M059J (cell line): ENCODE measurements at places on chromosomes 2 and 18.

DNA sequence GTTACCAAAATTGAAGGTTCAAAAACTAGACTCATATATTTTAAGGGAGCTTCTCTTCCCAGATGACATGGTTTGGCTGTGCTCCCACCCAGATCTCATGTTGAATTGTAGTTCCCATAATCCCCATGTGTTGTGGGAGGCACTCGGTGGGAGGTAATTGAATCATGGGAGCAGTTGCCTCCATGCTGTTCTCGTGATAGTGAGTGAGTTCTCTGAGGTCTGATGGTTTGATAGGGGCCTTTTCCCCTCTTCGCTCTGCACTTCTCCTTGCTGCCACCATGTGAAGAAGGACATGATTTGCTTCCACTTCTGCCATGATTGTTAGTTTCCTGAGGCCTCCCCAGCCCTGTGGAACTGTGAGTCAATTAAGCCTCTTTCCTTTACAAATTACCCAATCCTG lies 140.1 kb downstream of the MAIP1 start:
- no peak for DNase-seq

DNA sequence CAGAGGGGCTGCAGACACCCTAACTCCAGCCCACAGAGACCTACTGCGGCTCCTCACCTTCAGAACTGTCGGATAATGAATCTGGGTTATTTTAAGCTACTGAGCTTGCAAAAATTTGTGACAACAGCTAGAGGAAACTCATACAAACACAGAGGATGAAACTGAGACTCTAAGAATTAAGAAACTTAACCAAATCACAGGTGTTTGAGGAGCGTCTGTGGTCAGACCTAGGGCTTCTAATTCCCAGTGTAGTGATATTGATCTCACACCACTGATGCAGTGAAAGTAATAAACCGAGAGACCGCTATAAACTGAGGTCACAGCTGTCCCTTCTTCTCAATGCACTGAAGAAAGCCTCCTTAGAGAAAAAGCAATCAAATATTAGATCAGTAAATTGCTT lies 110.1 kb downstream of the RGPD3 start:
- DNase-seq, result no peak

- no peak for DNase-seq
These were observed 857.6 kb upstream of the ID2 start for GRCh38 chr2:7824211-7824610.

DNA sequence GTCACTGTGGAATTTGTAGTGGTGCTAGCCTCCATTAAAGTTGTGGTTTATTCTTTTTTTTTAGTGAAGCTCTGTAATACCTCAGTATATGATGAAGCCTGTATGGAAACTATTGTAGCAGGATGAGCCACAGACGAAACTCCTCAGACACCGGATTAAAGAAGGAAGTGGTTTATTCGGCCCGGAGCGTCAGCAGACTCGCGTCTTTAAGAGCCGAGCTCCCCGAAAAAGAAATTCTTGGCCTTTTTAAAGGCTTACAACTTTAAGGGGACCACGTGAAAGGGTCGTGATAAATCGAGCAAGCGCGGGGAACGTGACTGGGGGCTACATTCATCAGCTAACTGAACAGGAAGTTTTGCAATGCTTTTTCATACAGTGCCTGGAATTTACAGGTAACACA lies 8.1 kb upstream of the CCL20 start:
- no peak for DNase-seq

GRCh38 chr2:219563271-219563928 lies 7.9 kb downstream of the OBSL1 start:
- no peak for DNase-seq

DNA sequence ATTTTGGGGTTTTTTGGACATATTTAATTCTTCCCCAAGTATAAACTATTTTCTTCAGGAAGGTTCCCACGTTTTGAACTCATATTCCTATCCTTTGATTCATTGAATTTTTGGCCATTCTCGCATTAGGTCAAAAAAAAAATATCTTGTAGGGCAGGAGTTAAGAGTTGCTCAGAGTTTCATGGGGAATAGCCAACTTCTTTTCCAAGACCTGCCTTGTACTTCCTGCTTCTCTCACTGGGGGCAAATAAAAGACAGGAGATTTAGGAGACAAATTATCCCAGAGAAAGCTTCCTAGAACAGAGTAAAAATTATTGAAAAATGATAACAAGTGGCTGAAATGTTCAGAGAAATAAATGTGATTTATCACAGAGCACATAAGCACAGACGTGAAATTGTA lies 55.2 kb upstream of the BCL11A start:
- no peak for DNase-seq

GRCh38 chr2:242011991-242012764 lies 142.6 kb downstream of the RTP5 start:
- no peak for DNase-seq

DNA sequence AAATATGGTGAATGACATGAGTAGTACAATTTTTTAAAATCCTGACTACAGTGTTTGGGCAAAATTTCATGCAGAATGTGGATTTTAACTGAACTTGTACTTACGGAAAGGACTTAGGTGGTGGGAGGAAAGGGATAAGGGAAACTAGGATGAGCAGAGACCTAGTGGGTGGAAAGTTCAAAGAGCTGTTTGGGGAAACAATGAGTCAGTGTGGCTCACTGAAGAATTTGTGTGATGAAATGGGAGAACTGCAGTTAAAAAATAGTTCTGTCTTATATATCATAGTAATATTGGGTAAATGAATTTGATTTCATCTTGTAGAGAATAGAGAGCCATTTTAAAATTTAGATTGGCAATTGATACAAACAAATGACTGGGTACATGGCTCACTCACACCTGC lies 220.1 kb upstream of the CTAGE1 start:
- DNase-seq, result peak; percentile 85
